ENCODE measurements at places on chromosomes 3 and 15. TPM values are rescaled to one million over a fixed set of nuclear protein-coding genes. Genes with fewer than 3 reads are reported as not detected.

DNA sequence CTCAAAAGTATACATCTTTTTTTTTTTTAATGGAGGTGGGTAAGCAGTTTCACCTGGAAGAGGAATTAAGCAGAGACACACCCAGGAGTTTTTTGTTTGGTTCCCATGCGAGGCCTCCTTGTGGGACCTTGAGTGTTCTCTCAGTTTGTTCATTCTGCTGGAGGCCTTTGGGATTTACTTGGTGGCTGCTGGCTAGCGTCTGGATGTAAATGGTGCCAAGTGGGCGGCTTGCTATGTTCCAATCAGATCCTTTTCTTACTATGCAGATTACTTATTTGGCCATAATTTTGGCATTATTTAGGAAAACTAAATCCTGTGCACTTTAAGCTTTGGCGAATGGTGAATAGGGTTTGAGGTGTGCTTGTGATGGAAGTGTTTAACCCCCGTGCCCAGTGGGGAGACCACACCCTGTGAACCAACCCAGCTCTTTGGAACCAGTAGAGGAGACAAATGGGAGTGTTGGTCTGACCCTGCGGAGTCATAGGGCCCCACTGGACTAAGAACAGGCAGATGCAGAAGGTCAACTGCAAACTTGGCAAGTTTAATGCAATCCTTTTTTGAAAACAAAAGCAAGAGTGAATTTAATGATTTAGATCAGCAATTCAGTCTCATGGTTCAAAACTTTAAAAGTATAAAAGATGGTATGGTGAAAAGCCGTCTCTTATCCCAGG, 79.4 kb downstream of the EBLN2 start:
- no peak for DNase-seq

GRCh38 chr3:69505770-69506407, 120.0 kb upstream of the FRMD4B start:
- peak; percentile 55 for DNase-seq

- no peak for DNase-seq
Observed at GRCh38 chr15:57352535-57353316, 23.6 kb upstream of the CGNL1 start.

GRCh38 chr3:151553888-151554287, 93.0 kb upstream of the IGSF10 start:
- peak; percentile 70 for DNase-seq

GRCh38 chr3:162022911-162023310, 526.3 kb downstream of the OTOL1 start:
- no peak for DNase-seq

DNA sequence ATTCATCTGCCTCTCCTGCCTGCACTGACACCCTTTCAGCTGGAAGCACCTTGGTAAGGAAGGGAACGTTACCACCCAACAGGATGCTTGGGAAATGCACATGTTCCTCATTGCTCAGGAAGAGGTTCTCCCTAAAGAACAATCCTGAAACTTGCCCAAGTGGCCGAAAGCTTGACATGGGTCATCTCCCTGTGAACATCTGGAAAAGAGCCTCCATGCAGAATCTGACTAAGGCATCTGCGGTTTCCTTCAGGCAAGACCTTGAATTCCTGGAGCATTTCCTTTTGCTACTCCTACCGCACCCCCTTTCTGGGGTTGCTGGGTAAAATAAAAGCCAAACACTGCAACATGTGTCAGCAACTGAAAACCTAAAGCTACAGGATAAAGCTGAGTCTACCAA, 68.7 kb upstream of the SNRK start:
- peak; percentile 38 for DNase-seq

- DNase-seq = peak; percentile 18
Observed at GRCh38 chr3:64856977-64857516, 169.2 kb upstream of the ADAMTS9 start.

DNA sequence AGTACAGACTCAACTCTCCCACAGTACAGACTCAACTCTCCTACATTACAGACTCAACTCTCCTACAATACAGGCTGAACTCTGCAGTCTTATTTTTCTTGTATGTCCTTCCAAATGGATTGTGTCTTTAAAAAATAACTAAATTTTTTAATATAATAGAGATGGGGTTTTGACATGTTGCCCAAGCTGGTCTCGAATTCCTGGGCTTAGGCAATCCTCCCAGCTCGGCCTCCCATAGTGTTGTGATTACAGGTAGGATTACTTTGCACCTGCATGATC, 31.2 kb upstream of the UBXN7 start:
- no peak for DNase-seq

DNA sequence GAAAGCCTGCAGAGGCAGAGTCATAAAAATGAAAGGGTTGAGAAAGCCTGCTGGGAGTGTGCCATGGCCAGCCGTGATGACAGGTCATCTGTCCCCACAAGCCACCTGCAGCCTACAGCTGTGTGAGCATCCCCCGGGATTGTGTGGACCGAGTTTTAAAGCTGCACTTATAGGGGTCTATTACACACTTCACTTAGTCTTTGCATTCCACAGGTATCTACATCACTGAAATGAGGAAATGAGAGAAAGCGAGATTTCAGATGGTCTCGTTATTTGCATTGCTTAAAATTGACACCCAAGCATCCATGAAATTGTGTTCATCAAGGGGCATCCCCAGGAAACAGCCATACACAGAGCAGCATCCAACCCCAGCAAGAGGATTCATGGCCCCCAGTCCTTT, 137.6 kb upstream of the TRIM42 start:
- DNase-seq = no peak

- no peak for DNase-seq
Observed at GRCh38 chr3:13821126-13821525, 58.7 kb downstream of the WNT7A start.

DNA sequence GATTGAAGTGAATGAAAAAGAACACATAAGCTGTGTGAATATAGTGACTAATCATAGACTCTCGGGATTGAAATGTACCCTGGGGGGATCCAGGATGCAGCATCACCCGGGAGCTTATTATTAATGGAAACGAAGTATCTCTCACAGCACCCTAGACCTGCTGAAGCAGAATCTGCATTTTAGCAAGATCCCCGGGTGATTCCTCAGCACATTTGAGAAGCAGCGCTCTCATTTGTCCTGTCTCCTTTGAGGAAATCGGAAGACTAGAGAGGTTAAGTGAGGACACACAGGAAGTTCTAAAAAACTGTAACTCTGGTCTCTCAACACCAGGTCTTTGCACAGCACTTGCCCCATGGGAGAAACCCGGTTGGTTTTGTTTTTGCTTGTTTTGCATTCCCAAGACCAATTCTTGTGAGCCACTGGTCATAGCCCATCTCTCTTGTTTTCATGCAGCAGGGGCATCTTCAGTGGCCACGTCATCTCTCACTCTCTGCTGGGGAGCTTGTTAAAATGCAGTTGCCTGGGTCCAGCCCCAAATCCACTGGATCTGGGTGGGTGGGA, 30.2 kb downstream of the ZNF710 start:
- peak; percentile 81 for DNase-seq

GRCh38 chr15:83436513-83437158, 10.5 kb upstream of the SH3GL3 start:
- peak; percentile 66 for DNase-seq

DNA sequence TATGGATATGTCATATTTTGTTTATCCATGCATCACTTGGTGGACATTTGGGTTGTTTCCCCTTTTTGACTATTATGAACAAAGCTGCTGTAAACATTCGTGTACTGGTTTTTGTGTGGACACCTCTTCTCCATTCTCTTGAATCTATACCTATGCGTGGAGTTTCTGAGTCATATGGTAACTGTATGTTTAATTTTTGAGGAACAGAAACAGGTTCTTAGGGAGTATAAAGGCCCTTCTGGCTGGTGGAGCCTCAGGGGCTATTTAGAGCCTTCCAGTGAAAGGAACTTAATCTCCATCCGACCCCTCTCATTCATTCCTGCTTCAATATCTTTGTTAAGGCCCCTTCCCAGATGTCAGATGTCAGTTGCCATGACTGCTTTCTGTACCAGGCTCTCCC, 14.1 kb upstream of the CTXND1 start:
- no peak for DNase-seq

DNA sequence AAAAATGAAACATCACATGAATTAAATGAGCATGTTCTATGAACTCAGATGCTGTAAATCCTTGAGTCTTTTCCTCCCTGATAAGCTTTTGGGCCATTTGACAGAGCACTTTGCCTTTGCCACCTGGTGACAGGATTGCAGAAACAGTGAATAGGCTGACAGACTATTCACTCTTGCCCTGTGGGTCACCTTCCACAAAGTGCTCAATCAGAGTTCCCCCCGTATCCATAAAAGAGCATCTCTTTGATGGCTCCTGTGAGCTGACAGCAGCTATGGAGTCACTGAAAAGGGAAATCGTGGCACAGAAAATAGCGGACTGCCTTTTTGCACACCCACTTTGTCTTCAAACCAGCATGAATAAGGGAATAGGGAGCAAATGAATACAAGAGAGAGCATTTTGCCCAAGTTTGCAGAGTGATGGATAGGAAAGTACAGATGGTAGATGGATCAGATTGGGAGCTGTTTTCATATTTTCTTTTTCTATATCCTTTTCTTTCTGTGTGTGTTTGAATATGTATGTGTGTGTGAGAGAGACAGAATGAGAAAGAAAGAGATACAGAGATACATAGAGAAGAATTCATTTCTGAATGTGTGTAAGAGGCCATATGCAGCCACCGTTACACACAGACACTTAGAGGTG, 37.8 kb upstream of the GOLM2 start:
- no peak for DNase-seq

DNA sequence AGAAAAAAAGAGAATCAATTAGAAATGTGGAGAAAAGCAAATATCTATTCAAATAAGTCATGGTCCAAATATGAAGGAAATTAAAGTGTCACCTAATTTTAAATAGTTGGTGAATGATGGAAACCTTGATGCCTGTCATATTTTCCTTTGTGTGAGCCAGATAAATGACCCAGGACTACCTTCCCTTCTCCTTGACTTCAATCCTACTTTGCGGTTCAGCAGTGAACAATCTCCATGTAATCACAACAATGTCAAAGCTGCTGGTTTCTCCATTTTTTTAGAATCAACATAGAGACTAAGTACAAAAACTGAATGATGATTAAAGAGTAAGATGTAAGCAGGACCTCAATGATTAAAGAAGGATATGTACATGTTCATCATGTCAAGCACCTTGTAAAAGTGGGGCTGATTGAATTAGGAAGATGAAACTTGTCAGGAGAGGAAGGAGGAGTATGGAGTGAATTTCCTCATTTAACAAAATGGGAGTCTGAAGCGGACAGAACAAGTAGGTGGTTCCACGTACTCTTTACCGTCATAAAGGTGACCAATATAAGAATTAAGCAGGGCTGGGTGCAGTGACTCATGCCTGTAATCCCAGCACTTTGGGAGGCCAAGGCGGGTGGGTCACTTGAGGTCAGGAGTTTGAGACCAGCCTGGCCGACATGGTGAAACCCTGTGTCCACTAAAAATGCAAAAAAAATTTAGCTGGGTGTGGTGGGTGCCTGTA, 43.1 kb downstream of the TRPM1 start:
- DNase-seq = no peak

DNA sequence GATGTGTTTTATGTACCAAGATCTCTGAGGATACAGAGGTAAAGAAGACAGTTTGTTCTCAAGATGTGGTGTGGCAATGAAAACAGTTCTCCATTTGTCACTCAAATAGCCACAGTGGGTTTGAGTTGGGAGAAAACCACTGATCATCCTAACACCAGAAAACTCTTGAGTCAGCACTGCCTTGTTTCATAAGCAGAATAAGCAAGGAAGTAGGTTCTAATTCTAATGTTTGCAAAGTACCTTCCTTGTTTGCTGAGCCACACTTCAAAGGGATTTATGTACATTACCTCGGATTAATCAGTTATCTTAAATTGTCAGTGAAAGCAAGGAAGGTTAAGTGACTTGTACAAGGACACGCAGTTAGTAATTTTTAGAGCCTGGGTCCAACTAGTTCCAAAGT, 107.8 kb upstream of the BOC start:
- DNase-seq = no peak

- DNase-seq = no peak
Observed at GRCh38 chr15:56994280-56994679, 75.8 kb downstream of the TCF12 start.

DNA sequence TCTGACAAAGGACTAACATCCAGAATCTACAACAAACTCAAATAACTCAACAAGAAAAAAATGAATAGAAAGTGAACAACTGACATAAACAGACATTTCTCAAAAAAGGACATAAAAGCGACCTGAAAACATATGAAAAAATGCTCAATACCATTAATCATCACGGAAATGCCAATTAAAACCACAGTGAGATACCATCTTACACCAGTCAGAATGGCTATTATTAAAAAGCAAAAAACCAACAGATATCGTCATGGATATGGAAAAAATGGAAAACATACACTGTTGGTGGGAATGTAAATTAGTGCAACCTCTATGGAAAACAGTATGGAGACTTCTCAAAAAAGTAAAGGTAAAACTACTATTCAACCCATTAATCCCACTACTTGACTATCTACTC, 53.3 kb downstream of the ZNF385D start:
- DNase-seq = peak; percentile 10

- DNase-seq = no peak
Observed at GRCh38 chr3:107969525-107969924, 121.3 kb downstream of the CD47 start.

DNA sequence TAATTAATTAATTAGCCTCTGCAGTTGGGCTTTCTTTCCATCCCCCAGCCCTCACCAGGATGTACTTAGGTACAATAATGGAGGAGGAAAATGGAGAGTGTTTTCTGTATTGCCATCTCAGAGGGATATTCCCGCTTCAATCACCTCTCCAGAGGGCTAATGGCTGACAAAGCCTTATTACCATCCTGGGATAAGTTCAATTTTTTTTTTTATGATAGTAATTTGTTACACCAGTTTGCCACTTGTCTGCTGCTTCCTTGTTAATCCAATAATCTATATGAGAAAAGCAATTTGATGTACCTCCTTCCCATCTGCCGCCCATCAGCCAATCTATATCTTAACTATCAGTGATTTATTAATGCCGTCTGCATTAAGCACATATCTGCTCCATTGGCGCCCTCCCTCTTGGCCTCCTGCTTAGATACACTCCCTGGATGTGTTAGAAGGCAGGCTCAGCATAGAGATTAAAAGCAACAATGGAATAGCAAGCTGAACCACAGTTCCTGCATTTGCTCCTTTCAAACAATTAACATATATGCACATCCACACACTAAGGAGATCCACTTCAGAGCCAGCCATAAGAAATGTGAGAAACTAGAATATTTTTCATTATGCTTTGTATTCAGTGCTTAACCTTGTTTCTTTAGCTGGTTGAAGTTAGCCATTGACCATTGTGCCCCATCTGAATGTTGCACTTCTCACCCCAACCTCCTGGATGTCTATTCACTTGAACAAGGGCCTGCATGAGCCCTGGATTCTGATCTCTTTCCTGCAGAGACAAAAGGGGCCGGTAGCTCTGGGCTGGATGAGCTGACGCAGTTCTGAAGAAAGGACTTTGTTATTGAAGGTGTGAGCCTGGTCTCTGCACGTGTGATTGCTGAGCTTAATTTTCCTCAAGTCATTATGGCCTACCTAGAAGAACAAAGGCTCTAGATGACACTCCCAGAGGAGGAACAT, 237.3 kb upstream of the GAP43 start:
- DNase-seq = no peak

The MAGI1 gene
- 20.7 TPM for total RNA-seq

The CMTM8 gene
- not detected for total RNA-seq

The GOLGA8R gene
- total RNA-seq = 1.3 TPM

The OXTR gene
- 310 TPM for total RNA-seq

The MCTP2 gene
- 2.2 TPM for total RNA-seq

The KNG1 gene
- not detected for total RNA-seq

The ZBBX gene
- not detected for total RNA-seq

The ARRDC4 gene
- 18.4 TPM for total RNA-seq

The ADGRG7 gene
- not detected for total RNA-seq

The KLHL40 gene
- total RNA-seq = not detected

The MYRIP gene
- not detected for total RNA-seq

The B3GALNT1 gene
- total RNA-seq = 17.7 TPM

The ALS2CL gene
- 2.6 TPM for total RNA-seq

The TTBK2 gene
- 17.3 TPM for total RNA-seq

The SST gene
- total RNA-seq = not detected

The ARNT2 gene
- 20.7 TPM for total RNA-seq
